Fibroblast of mammary gland (primary cell): ENCODE measurements at places on chromosomes 16 and 17.

GRCh38 chr16:87921236-87921773 lies 15.0 kb downstream of the CA5A start:
- DNase-seq, result no peak

GRCh38 chr16:25093208-25094061 lies 18.1 kb upstream of the LCMT1 start:
- no peak for DNase-seq

- DNase-seq, result no peak
Measured at GRCh38 chr16:67265834-67266233, 13.5 kb upstream of the PLEKHG4 start.

DNA sequence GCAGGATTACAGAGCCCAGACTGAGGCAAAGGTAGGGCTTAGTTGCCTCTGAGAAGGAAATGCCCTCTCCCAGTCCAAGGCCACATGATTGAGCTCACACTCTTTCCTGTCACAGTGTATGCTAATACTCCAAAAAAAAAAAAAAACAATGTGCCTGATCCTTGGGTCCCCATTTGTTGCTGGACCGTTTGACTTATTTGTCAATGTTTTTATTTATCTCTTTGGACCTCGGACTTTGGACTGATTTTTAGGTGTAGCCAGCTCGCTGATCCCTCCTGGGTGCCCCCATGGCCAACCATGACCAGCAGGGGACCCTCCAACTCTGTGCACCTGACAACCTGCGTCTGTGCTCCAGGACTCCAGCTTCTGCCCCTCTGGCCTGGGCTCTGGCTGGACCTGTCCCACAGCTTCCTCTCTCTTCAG lies 622 bp upstream of the CCL16 start:
- DNase-seq, result no peak

DNA sequence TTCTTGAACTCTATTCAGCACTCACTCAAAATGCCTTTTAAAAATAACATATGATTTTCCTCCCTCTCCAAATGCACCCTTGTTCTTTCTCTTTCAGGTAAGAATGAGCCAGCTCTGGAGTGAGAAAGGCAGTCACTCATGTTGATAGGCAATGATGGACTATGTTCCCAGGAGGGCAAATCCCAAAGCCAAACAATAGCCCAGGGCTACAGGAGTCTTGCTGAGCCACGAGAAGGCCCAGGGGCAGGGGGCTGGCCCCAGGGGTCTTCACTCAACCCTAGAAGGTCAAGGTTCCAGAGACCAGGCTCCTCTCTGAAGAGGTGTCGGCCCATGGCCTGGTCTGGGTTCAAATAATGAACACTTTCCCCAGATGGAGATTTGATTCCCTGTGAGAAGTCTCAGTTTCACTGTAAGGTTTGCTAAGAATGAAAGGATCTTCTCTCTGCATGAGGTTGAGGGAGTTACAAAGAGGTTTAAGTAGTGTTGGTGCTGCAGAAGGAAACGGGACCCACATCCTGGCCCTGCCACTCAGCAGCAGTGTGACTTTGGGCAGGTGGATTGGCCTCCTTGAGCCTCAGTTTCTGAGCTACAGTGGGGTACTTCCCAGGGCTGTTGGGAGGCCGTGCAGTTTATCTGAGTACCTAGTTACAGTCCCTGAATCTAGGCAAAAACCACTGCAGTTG lies 49.0 kb downstream of the RTN4RL1 start:
- no peak for DNase-seq

GRCh38 chr17:76398523-76399174 lies 14.2 kb downstream of the SPHK1 start:
- DNase-seq, result no peak

DNA sequence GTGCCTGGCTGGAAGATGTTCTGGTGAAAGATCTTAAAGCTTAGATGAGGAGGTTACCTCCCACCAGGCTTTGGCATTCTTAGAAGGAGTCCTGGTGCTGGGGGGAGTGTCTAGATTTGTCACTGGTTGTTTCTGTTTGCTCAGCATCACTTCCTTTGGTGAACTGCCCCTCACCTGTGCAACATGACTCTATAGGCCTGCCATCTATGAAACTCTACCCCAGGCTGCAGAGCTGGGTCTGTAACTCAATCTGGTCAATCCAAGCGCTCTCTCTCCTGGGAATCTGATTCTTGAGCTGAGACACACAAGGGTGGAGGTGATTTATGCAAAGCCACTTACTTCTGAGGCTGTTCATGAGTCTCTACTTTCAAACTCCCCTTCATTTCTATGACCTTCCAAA lies 399.4 kb downstream of the NPIPA7 start:
- no peak for DNase-seq

- DNase-seq, result no peak
Measured at GRCh38 chr16:19112099-19112407, 1.7 kb upstream of the ITPRIPL2 start.

- no peak for DNase-seq
Measured at GRCh38 chr16:83843657-83844056, 35.9 kb downstream of the HSBP1 start.

- DNase-seq, result peak; percentile 75
Measured at GRCh38 chr17:19447085-19447583, 36.1 kb downstream of the RNF112 start.

- DNase-seq, result no peak
Measured at GRCh38 chr16:69187446-69188235, 677 bp downstream of the SNTB2 start.

DNA sequence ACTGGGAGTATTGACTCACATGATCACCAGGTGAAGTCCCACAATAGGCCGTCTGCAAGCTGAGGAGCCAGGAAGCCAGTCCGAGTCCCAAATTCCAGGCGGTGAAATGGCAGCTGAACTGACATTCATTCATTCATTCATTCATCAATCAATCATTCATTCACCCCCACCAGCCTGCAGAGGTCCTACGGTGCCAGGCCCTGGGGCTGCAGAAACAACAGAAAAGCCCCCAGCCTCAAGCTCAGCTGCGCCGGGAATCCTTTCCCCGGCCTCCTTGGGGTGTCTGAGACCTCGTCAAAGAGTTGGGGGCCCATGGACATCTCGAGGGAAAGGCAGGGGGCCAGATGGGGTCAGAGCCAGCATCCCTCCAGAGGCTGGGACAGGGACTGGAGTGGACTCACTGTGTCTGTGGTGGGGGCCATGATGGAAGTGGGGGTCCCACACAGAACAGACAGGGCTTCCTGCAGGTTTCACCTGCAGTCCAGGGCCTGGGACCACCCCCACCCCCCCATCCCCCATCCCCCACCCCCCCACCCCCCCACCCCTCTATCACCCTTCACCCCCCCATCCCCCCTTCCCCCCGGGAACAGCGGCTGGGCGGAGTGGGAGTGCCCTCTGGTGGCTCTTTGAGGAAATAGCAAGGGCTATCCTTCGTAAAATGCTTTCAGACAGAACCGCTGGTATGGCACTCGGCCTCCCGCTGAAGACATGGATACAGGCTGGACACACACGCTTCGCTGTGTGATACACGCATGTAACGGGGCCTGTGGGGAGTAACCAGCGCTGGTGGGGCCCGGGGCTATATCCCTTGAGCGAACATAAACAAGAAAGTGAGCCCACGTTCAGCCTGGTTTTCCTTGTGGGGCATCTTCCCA lies 8.5 kb upstream of the ZC3H18 start:
- DNase-seq, result peak; percentile 44

DNA sequence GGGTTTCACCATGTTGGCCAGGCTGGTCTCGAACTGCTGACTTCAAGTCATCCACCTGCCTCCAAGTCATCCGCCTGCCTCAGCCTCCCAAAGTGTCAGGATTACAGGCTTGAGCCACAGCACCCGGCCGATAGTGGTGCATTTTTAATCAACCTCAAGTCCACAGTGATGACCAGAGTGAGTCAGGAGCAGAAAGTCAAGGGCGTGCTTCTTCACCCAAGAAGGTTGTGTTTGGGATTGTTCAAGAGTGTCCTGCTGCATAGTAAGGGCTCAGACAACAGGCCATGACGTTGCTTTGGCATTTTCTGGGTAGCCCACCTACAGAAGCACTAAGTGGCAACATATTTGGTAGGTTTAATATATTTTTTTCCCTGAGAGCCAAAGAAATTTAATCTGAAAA lies 108.3 kb upstream of the FAM20A start:
- peak; percentile 57 for DNase-seq

DNA sequence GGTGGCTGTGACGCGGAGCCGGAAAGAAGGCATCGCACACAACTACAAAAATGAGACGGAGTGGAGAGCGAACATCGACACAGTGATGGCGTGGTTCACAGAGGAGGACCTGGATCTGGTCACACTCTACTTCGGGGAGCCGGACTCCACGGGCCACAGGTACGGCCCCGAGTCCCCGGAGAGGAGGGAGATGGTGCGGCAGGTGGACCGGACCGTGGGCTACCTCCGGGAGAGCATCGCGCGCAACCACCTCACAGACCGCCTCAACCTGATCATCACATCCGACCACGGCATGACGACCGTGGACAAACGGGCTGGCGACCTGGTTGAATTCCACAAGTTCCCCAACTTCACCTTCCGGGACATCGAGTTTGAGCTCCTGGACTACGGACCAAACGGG lies 4.4 kb downstream of the ENPP7 start:
- no peak for DNase-seq

- peak; percentile 51 for DNase-seq
Measured at GRCh38 chr16:53745753-53746266, 41.9 kb downstream of the FTO start.

- no peak for DNase-seq
Measured at GRCh38 chr17:80513201-80513600, 31.4 kb upstream of the RPTOR start.

- no peak for DNase-seq
Measured at GRCh38 chr17:14144508-14144907, 75.2 kb downstream of the COX10 start.

DNA sequence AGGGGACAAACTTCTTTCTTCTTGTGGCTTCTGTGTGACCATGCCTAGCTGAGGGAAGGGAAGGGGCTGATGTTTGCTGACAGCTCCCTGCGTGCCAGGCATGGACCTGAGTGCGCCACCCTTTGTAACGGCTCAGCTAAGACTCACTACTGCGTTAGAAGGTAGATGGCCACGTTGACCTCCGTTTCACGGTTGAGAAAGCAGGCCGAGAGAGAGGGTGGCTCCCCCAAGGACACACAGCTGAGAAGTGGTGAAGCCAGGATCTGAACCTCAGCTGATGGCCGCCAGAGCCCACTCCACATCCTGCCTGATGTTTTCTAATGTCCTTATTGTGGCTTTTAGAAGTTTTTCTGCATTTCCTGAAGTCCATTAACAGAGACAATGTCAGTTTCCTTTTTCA lies 45.1 kb downstream of the RGS9 start:
- no peak for DNase-seq

DNA sequence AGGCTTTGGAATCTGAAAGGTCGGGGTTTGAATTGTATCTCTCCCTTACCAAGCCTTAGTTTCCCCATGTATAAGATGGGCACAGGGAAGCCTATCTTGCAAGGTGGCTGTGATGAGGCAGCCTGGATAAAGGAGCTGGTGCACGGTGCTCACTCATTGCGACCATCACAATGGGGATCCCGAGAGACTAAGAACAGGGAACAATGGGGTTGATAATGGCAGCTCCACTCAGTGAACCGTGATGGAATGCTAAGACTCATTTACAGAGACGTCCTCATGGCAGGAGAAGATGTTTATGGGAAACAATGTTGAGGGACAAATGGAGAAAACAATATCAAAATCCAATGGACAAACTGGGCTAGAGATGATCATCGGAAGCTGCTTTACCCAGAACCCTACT lies 81.8 kb downstream of the SPACA3 start:
- DNase-seq, result no peak

GRCh38 chr17:41018541-41018940 lies 8.5 kb downstream of the KRTAP1-5 start:
- DNase-seq, result no peak

- no peak for DNase-seq
Measured at GRCh38 chr17:65559804-65560627, 1.4 kb downstream of the AXIN2 start.
